ENCODE measurements at places on chromosomes 7 and 10. TPM values are rescaled to one million over a fixed set of nuclear protein-coding genes. Genes with fewer than 3 reads are reported as not detected.

GRCh38 chr7:19648791-19649190, 60.0 kb downstream of the POLR1F start:
- DNase-seq: no peak

DNA sequence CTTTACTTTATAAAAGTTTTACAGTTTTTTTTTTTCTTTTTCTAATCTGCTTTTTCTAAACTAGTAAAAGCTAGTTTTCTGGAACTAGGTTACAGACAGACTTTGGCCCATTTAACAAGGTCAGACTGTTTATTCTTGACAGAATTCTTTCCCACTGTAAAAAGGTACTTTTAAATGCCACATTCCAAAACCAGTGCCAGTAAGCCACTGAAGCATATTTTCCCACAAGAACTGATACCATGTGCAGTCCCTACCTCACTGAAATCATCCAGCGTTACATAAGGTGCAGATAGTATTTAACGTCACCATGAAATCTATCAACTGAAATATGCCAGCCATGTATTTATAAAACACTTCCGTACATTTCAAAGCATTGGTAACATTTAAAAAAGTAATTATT, 121.6 kb downstream of the CDK6 start:
- no peak for DNase-seq

DNA sequence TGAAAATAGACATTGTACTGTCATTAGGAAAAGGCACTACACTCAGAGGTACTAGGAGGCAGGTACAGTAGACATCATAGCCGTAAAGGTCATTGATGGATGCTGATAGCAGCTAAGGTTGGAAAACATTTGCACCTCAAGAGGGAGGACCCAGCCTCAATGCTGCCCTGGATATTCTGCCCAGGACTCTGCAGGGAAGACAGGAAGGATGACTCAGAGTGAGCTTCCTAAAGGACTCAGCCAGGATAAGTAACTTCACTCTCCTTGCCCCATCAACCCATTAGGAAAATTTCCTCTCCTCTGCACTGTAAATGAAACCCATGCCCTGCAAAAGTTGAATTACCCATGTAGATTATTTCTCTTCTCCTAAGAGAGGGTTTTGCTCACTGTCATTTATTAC, 617.9 kb upstream of the MKI67 start:
- DNase-seq: no peak

Gene CTTNBP2
- polyA plus RNA-seq: 2.0 TPM

Gene RFC2
- 9.4 TPM for polyA plus RNA-seq

Measured in right cardiac atrium (tissue), 5 donors.